ENCODE measurements at places on chromosomes 6 and 20.

GRCh38 chr6:3072798-3073197, 4.5 kb downstream of the RIPK1 start:
- no peak for DNase-seq

GRCh38 chr20:1394686-1395085, 1.8 kb upstream of the FKBP1A start:
- no peak for DNase-seq

DNA sequence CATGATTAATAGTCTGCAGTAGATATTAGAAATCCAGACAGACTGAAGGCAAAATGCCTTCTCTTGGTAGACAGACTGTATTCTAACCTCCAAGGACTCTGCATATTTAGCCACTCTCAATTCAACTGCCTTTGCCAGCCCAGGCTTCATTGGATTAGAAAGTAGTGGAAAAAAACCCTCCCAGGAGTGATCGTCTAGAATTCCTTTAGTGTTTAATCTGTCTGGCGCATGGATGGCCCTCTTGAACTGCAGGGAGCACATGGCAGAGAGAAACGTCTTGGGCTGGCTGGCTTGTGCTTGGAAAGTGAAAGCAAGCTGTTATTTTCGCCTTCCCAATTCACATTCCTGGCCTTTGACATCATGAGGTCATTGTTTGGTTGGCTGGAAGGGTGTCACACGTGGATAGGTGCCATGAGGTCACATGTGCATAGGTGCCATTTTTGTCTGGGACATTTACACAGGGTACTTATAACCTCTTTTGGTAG, 30.9 kb upstream of the NEDD9 start:
- DNase-seq, result no peak

- no peak for DNase-seq
Measured at GRCh38 chr6:125699591-125699990, 49.8 kb upstream of the HEY2 start.

DNA sequence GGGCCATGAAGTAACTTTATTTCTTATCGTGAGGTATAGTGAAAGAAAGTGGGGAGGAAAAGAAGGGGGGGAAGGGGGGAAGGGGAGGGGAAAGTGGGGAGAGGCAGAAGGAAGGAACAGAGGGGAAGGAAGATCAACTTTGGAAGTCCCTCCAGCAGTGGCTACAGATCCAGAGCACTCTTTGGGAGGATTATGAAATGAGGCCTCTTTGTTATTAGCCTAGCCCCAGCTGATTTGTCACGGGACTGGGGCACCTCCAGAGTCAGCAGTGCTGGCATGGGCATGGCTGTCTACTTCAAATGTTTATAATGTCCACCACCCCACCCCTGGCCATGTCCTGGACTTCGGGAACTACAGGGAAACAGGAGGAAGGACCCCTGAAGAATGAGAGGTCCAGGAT, 7.6 kb downstream of the MOCS1 start:
- no peak for DNase-seq

- no peak for DNase-seq
Measured at GRCh38 chr20:17545127-17545526, 13.9 kb upstream of the BFSP1 start.

DNA sequence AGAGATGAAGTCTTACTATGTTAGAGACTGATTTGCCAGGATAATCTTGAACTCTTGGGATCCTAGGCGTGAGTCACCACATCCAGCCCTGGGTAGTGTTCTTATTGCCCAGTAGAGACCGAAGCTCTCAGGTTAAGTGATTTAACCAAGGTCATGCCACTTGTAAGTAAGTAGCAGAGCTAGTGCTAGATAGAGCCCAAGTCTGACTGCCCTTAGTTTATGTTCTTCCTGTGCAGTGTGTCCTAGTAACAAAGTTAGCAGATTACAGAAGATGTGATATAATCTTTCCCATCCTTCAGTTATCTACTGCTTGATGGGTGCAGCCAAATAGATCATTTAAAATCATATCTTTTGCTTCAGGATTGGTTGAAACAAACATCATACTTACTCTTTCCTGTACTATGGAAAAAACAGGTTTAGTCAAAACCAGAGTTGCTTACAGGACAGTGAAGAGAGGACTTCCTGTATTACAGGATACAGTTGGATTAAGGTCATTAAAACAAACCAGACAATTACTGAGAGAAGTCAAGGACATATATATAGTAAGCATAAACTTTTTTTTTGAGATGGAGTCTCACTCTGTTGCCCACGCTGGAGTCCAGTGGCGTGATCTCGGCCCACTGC, 9.5 kb upstream of the PABPC1L start:
- DNase-seq, result no peak

GRCh38 chr6:156996265-156996664, 219.1 kb downstream of the ARID1B start:
- DNase-seq, result no peak

DNA sequence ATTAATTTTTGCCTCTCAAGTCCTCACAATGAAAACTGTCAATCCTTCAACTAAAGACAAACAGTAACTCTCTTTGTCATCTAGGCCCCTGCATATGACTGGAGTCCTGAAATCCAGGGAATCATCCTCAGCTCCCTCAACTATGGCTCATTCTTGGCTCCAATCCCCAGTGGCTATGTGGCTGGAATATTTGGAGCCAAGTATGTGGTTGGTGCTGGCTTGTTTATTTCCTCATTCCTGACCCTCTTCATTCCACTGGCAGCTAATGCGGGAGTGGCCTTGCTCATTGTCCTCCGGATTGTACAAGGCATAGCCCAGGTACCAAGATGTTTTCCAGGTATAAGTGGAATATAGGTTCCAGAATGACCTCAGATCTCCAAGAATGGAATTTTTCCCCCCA, 15.4 kb downstream of the SLC17A4 start:
- DNase-seq, result no peak

DNA sequence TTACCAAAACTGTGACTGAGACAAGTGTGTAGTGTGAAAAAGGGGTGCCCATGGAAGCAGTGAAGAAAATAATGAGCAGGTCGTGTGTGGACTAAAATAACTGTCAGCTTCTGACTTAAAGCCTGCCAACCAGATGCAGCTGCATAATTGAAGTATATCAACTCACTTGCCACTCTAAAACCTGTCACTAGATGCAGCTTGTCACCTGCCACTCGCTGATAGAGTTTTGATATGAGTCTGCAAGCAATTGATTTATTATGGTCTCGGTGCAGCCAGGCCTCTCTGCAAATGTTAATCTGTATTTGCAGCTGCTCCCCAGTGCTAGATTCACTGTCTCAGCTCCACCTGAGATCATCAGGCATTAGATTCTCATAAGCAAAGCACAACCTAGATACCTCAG, 1090.0 kb upstream of the EYS start:
- DNase-seq, result no peak

DNA sequence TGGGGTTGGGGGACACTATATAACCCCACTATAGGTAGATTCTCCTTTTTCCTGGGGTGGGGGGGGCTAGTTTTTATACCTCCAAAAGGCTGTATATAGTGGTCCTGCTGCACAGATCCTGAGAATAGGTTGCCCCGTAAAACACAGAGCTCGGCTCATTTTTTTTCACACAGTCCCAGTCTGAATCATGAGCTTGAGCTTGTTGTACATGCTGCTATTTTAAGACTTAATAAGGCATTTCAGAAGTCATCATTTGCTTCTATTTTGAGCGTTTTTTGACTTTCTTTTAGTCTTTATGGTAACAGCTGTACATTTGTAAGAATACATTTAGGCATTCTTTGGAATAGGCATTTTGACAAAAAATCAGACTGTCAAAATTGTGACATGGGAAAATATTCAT, 30.5 kb downstream of the SLC9A8 start:
- DNase-seq, result no peak

- no peak for DNase-seq
Measured at GRCh38 chr20:45685896-45686295, 15.9 kb upstream of the WFDC11 start.

DNA sequence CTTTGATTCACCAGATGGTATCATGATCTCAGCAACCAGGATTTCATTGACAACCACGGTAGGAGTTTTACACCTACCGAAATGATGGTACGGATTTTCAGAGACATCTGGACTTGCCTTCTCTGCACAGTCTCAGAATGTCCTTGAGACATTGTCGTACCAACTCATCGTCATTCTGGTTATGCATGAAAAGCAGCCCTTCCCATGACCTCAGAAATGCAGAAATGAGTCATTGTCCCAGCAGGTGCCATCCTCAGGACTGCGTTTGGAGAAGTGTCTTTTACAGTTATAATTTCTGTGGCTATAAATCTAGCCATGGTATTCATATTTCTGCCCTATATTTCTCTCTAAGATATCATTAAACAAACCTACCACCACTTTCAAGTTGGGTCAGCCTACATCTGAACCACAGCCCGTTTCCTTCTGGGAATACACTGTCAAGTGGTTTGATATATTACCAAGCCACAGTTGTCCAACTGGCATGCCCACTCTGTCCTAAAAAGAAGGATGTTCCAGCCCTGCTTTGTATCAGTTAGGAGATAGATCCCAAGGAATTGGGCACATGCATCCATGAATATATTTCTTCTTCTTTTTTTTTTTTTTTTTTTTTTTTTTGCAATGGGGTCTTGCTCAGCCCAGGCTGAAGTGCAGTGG, 7.5 kb upstream of the BFSP1 start:
- no peak for DNase-seq

- no peak for DNase-seq
Measured at GRCh38 chr20:50460115-50460607, 50.0 kb upstream of the PTPN1 start.

GRCh38 chr20:42338294-42339201, 720.4 kb upstream of the CHD6 start:
- no peak for DNase-seq

DNA sequence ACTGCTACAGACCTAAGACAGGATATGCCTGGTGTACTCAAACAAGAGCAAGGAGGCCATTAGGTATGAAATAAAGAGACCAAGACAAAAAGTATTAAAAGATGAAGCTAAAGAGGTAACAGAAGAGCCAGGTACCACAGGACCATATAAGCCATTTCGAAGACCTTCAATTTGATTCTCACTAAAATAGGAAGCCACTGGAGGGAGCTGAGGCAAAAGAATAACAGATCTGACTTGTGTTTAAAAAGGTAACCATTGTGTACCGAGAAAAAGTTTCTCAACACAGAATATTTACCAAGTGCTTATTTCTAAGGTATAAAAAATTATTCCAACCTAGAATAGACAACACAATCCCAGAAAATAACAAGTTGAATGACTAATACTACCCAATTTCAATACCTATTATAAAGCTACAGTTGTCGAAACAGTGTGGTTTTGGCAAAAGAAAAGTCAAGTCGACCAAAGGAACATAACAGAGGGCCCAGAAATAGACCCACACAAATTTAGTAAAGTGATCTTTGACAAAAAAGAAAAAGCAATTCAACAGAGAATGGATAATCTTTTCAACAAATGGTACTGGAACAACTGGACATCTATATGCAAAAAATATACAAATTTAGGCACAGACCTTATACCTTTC, 125.3 kb upstream of the DST start:
- no peak for DNase-seq

GRCh38 chr20:10596710-10597121, 77.1 kb downstream of the JAG1 start:
- DNase-seq, result no peak

GRCh38 chr6:79783670-79784394, 152.7 kb downstream of the SH3BGRL2 start:
- no peak for DNase-seq

DNA sequence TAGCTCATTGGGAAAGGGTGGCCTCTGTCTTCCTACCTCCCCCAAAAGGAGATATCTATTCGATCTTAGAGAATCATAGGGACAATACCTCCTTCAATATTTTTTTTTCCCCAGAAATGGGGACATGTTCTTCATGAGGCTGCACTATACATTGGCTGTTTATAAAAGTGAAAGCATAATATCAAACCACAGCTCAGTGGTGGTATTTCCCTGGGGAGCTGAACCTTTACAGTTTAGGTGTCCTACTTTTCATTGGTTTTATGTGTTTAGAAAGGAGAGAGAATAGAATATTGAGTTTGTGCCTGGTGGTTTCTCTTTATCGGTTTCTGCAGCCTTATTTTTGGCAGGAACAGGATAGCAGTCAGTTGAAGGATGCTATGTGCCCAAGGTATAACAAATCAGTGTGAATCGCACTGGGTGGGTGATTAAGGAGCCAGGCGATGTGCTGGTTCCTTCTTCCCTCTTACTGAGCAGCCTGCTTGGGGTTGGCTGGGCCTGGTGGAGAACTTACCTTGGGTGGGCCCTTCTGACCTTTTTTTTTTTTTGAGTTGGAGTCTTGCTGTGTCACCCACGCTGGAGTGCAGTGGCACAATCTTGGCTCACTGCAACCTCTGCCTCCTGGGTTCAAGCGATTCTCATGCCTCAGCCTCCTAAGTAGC, 25.2 kb downstream of the UST start:
- no peak for DNase-seq

- no peak for DNase-seq
Measured at GRCh38 chr6:19979059-19979458, 141.9 kb downstream of the ID4 start.

- DNase-seq, result no peak
Measured at GRCh38 chr20:25309395-25310267, 61.7 kb downstream of the PYGB start.

- DNase-seq, result no peak
Measured at GRCh38 chr6:133609415-133610226, 279.3 kb upstream of the TCF21 start.

- no peak for DNase-seq
Measured at GRCh38 chr6:41724228-41724580, 11.2 kb downstream of the TFEB start.

GRCh38 chr6:166591026-166591425, 4.5 kb upstream of the RAMACL start:
- no peak for DNase-seq

GRCh38 chr6:20702366-20702765, 168.1 kb downstream of the CDKAL1 start:
- DNase-seq, result no peak
